Activated B cell treated with CpG ODN at 0.5 μM for 24 hours (primary cell): ENCODE measurements at places on chromosomes 11 and 22. TPM values are rescaled to one million over a fixed set of nuclear protein-coding genes. Genes with fewer than 3 reads are reported as not detected.

- H3K4me1 ChIP-seq: peaks cover 6% of the 10 kb centered on the region
- peaks cover 29% of the 10 kb centered on the region for H3K27me3 ChIP-seq
- DNase-seq: peak; percentile 36
- H3K4me3 ChIP-seq: no peak overlapping the region
These were observed 46.4 kb downstream of the EIF3F start for GRCh38 chr11:8033305-8034105.

Gene PTPRCAP
- 328 and 347 TPM in 2 replicates for total RNA-seq

DNA sequence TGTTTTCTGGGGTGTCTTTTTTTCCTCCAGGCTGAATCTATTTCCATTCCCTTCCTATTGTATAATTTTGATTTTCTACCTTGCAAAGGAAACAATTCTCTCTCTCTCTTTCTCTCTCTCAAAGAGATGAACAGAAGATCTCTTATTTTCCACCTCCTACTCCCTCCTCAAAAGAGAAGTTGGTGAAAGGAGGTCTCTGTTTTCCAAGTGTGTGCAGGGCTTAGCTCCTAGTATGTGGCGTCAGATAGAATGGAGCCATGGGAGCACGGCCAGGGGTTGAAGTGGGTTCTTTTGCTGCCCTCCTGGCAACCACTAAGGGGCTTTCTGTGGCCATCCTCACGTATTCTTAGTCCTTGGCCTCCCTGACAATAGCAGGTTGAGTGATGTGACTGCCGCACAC lies 480 bp downstream of the TRIM34 start:
- H3K4me1 ChIP-seq: peaks cover 49% of the 10 kb centered on the region
- H3K27ac ChIP-seq: peak overlapping the region; percentile 96
- peak overlapping the region; percentile 94 for H3K4me3 ChIP-seq
- H3K27me3 ChIP-seq: no peaks in the 10 kb centered on the region
- H3K36me3 ChIP-seq: peaks cover 14% of the 10 kb centered on the region

DNA sequence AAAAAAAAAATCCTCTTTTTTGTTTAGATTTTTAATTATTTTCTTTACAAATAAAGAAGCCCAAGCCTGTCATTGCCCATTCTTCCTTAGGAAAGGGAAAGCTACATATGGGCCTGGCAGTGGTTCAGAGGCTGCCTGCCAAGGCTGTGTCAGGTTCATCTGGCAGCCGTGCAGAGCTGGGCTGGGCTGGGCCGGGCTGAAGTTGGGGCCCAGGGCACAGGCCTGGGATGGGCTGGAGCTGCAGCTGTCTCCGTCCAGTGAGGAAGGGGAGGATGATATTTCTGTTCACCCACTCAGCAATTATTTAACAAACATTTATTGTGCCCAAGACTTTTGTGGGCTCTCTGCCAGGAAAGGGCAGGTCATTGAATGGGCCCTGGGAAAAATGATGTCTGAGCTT lies 4.6 kb downstream of the PRR5L start:
- peaks cover 12% of the 10 kb centered on the region for H3K27me3 ChIP-seq
- no peak overlapping the region for H3K4me3 ChIP-seq
- no peak overlapping the region for H3K27ac ChIP-seq
- no peak for DNase-seq

DNA sequence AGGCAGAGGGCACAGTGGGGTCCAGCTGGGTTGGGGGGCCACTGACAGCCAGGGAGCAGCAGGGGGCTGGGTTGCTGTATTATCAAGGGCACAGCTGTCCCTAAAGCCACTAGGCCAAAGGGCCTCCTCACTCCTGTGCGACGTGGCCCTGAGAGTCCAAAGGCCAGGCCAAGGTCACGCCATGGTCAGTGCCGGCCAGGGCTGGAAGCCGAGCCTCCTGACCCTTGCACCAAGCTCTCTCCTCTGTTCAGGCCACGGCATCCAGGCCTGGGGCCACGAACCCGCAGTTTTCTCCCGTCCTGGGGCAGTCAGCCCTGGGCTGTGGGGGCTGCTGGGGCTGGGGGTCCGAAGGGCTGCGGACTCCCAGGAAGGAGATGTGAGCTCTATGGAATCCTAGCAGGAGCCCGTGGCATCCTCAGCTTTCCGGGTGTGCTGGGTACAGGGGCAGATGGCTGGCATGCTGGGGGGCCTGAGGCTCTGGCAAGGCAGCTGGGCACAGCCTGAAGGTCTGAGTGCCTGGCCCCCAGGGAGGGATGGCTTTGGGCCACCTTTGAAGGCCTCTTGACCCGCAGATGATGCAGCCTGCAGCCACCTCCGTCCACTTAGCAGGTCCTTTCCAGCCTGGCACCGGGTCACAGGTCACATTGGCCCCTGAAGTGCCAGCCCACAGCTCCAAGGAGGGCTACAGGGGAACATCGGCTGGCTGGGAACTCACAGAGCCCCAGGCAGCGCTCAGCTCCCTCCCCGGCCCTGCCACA lies 17.3 kb upstream of the PPARA start:
- H3K27me3 ChIP-seq: no peaks in the 10 kb centered on the region
- H3K4me3 ChIP-seq: no peak overlapping the region
- no peaks in the 10 kb centered on the region for H3K36me3 ChIP-seq
- DNase-seq: no peak
- no peak overlapping the region for H3K27ac ChIP-seq

Gene KCNJ11
- total RNA-seq: 0.54 and 1.2 TPM in 2 replicates
